ENCODE measurements at places on chromosomes 16 and 17. TPM values are rescaled to one million over a fixed set of nuclear protein-coding genes. Genes with fewer than 3 reads are reported as not detected.
A peak's percentile ranks its signal among the peaks of the same experiment; 100 is the strongest.

DNA sequence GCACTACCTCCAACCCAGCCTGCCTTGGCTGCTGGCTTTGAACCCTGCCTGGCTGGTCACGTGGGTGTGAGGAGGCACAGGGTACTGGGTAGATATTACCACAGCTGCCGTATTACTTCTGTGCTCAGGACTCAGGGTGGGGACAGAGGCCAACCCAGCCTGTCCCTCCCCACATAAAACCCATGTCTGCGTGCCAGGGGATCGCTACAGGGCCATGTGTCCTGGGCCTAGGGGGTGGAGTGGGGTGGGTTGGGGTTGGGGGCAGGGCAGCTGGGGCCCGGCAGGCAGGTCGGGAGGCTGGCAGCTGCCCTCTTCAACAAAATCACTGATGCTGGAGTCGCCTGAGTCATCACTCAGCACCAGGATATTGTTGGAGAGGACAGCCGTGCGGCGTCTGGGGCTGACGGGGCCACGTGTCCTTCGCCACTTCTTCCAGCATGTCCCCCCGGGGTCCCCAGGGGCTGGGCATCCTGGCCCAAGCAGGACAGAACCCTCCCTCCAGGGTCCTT, 39.7 kb upstream of the PVALEF start:
- H3K27me3 ChIP-seq = peaks cover 2% of the 10 kb centered on the region
- no peaks in the 10 kb centered on the region for H3K4me1 ChIP-seq
- H3K4me3 ChIP-seq = no peak overlapping the region
- no peak overlapping the region for H3K27ac ChIP-seq
- H3K36me3 ChIP-seq = no peaks in the 10 kb centered on the region
- no peak for DNase-seq

DNA sequence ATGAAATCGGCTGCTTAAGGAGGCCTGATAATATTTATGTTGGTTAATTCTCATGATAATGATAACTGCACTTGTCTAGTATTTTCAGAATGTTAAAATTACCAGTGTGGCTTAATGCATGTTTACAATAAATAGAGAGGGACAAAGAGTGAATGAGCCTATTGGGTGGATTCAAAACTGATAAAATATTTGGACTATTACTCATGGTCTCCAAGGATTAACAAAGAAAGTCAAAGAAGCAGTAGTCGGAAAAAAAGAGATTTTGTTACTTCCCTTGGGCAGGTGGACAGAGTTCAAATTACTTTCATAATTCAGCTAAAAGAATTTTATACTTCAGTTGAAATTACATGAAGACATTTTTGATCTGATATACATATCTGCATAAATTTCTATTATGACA, 258.2 kb upstream of the PMFBP1 start:
- H3K36me3 ChIP-seq = peaks cover 13% of the 10 kb centered on the region
- H3K4me1 ChIP-seq = no peaks in the 10 kb centered on the region
- H3K4me3 ChIP-seq = no peak overlapping the region
- no peak overlapping the region for H3K27ac ChIP-seq

DNA sequence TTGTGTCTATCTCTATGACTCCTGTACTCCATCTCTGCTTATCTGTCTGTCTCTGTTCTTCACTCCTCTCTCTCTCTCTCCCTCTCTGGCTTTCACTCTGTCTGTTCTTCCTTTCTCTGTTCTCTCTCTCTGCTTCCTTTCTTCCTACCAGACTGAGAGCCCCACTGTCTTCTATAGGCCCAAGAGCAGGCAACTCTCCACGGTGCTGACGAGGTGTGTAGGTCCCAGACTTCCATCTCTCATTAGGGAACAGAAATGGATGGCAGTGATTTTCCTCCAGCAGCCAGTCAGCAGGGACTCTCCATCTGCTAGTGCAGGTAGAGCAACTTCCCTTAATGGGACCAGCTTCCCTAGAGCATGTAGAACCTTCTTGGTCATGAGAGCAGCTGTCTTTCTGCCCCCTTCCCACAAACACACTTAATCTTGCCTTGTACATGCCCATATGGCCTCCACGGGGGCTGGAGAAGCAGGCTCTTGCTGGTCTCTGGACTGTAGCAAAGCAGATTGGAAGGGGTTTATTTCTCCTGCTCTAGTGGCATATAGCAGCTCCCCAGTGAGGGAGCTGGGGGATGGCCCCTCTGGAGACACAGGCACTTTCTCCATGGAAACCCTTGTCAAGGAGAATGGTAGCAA, 47.8 kb upstream of the NLRP1 start:
- H3K27me3 ChIP-seq = peaks cover 22% of the 10 kb centered on the region
- no peaks in the 10 kb centered on the region for H3K36me3 ChIP-seq
- no peak overlapping the region for H3K4me3 ChIP-seq
- H3K27ac ChIP-seq = no peak overlapping the region
- DNase-seq = no peak
- H3K4me1 ChIP-seq = no peaks in the 10 kb centered on the region

DNA sequence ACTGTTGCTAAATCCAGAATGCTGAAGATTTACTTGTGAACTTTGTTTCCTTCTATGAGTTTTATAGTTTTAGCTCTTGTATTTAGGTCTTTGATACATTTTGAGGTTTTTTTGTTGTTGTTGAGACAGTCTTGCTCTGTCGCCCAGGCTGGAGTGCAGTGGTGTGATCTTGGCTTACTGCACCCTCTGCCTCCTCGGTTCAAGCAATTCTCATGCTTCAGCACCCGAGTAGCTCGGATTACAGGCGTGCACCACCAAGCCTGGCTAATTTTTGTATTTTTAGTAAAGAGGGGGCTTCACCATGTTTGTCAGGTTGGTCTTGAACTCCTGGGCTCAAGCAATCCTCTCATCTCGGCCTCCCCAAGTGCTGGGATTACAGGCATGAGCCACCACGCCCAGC, 14.4 kb downstream of the TENT4B start:
- H3K4me3 ChIP-seq = peak overlapping the region; percentile 12
- no peak for DNase-seq
- H3K27ac ChIP-seq = no peak overlapping the region
- peaks cover 47% of the 10 kb centered on the region for H3K4me1 ChIP-seq
- H3K36me3 ChIP-seq = peaks cover 3% of the 10 kb centered on the region

- no peak for DNase-seq
- no peaks in the 10 kb centered on the region for H3K27me3 ChIP-seq
- no peak overlapping the region for H3K4me3 ChIP-seq
- H3K27ac ChIP-seq = no peak overlapping the region
- H3K4me1 ChIP-seq = no peaks in the 10 kb centered on the region
These were observed 132.4 kb downstream of the ABCA8 start for GRCh38 chr17:68822719-68823289.

DNA sequence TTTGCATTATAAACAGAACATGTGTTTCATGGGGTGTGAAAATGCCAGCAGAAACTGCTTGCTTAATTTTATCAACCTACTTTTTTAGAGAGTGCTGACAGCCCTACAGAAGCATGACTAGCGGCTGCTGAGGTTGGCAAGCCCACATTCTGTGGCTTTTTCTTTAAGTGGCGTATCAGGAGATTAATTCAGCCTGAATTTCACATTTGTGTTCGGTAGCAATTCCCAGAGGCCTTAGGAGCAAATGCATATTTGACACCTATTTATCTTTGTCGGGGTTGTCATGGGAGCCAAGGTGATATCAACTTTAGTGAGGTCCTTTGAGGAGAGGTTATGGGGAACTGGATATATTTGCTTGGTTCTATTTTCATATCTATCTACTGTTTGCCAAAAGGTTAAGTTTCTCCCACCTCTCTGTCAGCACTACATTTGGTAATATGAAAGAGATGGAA, 140.9 kb downstream of the KCNJ2 start:
- no peak for DNase-seq
- no peak overlapping the region for H3K4me3 ChIP-seq
- no peaks in the 10 kb centered on the region for H3K4me1 ChIP-seq
- H3K27ac ChIP-seq = no peak overlapping the region
- H3K27me3 ChIP-seq = no peaks in the 10 kb centered on the region

DNA sequence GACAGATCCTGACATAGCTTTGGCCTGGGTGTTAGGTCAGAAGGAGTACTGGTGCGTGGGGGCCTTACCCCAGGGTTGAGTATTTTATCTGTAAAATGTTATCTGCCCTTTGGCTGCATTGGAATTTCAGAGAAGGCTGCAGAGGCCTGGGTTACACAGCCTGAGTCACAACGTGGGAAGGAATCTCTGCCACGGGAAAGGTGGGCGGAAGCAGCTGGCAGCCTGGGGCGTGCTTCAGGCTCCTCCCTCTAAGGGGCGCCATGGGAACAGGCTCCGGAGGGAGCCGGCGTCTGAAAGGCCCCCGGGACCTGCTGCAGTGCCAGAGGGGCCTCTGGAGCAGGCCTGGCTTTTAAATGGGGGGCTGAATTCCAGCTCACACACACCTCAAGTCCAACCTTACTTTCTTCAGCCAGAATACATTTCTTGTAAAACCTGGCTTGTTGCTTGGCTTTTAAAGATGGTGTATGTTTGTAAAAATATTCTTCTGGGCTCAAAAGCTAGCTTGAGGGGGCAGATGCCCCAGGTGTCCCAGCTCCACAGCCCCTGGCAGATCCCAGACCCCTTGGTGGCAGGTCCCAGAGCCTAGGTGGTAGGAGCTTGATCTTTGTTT, 142.2 kb downstream of the RAB11FIP4 start:
- H3K4me3 ChIP-seq = no peak overlapping the region
- H3K27ac ChIP-seq = peak overlapping the region; percentile 43
- DNase-seq = no peak
- H3K27me3 ChIP-seq = no peaks in the 10 kb centered on the region

GRCh38 chr17:59139939-59140338, 15.0 kb downstream of the SKA2 start:
- H3K4me3 ChIP-seq = no peak overlapping the region
- no peak overlapping the region for H3K27ac ChIP-seq
- peaks cover 4% of the 10 kb centered on the region for H3K36me3 ChIP-seq
- no peak for DNase-seq
- no peaks in the 10 kb centered on the region for H3K27me3 ChIP-seq

GRCh38 chr16:61681673-61682072, 354.6 kb downstream of the CDH8 start:
- no peak overlapping the region for H3K27ac ChIP-seq
- H3K4me1 ChIP-seq = no peaks in the 10 kb centered on the region
- H3K4me3 ChIP-seq = no peak overlapping the region
- no peaks in the 10 kb centered on the region for H3K36me3 ChIP-seq
- no peaks in the 10 kb centered on the region for H3K27me3 ChIP-seq
- DNase-seq = no peak

PYY gene
- not detected for total RNA-seq

SRCIN1 gene
- total RNA-seq = 0.24 TPM

KRTAP9-4 gene
- total RNA-seq = not detected

All from activated B cell treated with CpG ODN at 0.5 μM for 24 hours (primary cell).